Omental fat pad (tissue), 4 donors: ENCODE measurements at places on chromosomes 11 and 22.
A peak's percentile ranks its signal among the peaks of the same experiment; 100 is the strongest.

DNA sequence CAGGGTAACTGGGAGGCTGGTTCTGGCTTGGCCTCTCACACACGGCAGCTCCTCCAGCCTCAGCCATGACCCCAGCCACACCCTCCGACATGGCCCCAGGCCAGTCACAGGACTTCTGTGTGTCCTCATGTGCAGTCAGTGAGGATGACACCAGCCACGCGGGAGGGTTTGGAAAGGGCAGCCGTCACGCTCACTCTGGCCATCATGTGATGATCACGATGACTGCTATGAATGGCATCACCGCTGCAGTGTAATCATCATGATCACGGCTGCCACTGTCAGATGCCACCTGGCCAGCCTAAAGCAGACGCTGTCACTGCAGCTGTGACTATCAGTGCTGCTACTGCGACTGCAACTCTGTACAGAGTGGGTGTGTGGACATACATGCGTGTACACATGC lies 640.9 kb downstream of the BRD1 start:
- no peak for DNase-seq

DNA sequence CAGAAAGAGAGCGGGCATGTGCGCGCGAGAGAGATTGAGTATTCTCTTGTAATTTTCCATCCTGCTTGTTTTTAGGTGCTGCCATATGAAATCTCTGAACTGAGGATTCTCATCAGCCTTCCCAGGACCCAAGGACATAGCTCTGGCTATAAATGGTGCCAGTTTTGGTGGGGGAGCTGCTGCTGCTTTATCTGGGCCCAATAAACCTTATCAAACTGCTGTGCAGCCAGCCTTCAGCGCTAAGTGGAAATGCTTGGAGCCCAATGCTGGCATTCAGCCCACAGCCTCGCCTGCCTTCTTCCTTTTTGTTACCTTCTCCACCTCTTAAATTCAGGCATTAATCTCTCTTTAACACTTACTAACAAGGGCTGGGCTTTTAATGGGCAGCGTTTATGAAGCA lies 2.4 kb upstream of the ZBTB16 start:
- no peak for DNase-seq

DNA sequence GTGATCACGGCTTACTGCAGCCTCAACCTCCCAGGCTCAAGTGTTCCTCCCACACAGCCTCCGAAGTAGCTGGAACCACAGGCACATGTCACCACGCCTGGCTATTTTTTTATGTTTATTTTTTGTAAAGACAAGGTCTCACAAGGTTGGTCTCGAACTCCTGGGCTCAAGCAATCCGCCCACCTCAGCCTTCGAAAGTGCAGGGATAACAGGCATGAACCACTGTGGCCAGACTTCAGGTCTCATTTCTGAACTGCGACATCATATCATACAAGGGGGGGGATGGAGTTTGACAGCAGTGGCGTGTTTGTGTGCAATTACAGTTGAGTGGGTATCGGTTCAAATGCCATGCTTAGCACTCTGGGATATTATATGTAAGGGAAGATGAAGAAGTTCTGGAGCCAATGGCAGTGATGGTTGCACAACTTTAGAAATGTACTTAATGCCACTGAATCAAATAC lies 6.9 kb downstream of the NAALADL1 start:
- no peak for DNase-seq

- DNase-seq, result no peak
These were observed 36.6 kb upstream of the SYT7 start for GRCh38 chr11:61617515-61617914.

- DNase-seq, result no peak
These were observed 8.2 kb upstream of the USP2 start for GRCh38 chr11:119389611-119390254.

- DNase-seq, result no peak
These were observed 281.9 kb downstream of the CADM1 start for GRCh38 chr11:115222218-115222862.

GRCh38 chr11:125084057-125084416 lies 20.9 kb downstream of the SLC37A2 start:
- no peak for DNase-seq

DNA sequence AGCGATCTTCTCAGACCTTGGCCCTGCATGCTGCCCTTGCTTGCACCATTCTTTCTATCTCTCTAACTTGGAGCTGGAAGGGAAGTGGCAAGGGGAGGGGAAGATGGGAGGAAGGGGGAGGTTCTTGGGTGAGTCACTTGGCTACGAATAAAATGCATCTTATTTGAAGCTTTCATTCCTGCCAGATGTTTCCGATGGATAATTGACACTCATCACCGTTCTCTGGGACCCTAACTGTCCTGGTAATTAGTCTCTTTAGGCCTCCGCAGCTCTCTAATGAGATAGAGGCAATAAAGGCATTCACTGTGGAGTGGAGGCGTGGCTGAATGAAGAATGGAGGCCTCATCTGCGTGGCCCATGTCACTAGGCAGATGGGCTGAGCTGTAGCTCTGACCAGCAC lies 960.1 kb downstream of the NTM start:
- no peak for DNase-seq

GRCh38 chr11:21634956-21635355 lies 557.9 kb upstream of the ANO5 start:
- no peak for DNase-seq

- no peak for DNase-seq
These were observed 25.8 kb downstream of the PPME1 start for GRCh38 chr11:74196781-74197486.

- DNase-seq, result no peak
These were observed 57.5 kb upstream of the CD82 start for GRCh38 chr11:44507896-44508445.

GRCh38 chr11:103997082-103997481 lies 39.4 kb upstream of the DDI1 start:
- DNase-seq, result no peak

- DNase-seq, result no peak
These were observed 124.9 kb downstream of the C11orf58 start for GRCh38 chr11:16863389-16863788.

DNA sequence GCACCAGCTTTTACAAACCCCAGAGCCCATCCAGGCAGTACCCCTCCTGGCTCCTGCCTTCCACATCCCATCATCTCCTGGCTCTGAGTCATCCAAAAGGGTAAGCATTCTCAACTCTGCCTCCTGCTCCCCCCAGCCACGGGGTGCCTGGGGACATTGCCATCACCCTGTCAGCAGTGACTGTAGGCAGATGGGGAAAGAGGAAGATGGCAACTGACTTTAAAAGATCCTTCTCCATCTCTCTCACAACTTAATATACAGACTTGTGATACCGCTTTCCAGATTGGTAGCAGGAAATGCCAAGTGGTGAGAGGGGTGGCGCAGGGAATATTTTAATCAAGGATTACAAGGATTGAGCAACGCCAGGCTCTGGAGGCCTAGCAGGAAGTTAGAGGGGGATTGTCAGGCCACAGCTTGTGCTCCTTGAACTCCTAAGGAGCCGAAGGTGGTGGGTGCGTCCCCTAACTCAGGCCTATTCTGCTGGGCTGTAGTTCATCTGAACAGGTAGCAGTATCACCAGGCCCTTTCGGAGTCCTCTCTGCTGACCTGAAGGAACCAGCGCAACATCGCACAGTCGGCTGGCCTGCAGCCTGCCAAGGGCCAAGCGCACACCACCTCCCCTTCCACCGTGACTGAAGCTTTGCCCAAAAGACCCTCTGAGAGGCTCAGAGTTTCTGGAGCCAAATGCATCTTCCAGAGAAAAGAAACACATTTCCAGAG lies 83.3 kb downstream of the ZC3H12C start:
- DNase-seq, result no peak

DNA sequence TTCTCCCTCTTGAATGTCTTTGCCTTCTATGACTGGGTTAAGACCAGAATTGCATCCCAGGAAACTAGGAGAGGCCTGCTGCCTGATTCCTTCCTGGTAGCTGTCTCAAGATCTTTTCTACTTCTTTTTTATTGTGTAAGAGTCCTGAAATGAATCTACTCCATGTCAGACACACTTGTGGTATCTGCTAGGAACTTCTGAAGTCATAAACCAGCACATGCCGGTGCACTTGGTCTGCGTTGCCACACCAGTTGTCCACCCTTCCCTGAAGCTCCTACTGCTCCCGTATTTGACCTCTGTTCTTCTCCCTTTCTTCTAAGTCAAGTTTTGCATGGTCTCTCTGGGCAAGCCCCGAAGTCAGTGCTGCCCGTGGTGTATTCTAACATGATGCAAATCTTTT lies 644.2 kb downstream of the ETS1 start:
- no peak for DNase-seq

DNA sequence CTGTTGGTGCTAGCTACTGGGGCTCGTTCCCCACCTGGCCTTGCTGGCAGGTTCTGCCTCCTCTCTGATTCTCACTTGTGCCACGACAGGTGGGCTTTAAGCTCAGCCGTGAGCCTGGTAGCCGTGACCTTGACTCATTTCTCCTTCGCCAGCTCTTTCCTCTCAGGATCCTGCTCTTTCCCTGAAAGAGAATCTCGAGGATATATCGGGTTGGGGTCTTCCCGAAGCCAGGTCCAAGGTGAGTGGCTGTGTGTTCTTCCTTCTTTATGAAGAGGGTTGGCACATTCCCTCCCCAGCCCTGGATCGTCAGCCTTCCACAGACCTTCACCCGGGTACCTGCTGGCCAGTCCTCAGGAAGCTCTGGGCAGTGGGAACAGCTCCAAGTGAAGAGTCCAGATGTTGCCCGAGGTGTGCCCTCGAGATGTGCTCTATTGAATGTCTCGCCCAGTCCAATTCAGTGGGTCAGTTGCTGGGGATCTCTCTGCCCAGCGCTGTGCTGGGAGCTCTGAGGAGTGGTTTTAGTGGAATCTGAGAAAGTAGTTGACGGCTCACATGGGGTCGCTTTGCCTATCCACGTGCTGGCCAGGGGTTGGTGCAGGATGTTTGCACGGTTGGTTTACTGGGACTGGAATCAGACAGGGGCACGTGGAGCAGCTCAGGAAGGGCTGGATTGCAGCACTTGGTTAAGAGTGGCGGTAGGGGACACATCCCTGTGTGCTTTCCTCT lies 1.4 kb downstream of the ZNF74 start:
- DNase-seq, result no peak

- DNase-seq, result peak; percentile 25
These were observed 99.4 kb downstream of the SHANK2 start for GRCh38 chr11:71153005-71153390.

DNA sequence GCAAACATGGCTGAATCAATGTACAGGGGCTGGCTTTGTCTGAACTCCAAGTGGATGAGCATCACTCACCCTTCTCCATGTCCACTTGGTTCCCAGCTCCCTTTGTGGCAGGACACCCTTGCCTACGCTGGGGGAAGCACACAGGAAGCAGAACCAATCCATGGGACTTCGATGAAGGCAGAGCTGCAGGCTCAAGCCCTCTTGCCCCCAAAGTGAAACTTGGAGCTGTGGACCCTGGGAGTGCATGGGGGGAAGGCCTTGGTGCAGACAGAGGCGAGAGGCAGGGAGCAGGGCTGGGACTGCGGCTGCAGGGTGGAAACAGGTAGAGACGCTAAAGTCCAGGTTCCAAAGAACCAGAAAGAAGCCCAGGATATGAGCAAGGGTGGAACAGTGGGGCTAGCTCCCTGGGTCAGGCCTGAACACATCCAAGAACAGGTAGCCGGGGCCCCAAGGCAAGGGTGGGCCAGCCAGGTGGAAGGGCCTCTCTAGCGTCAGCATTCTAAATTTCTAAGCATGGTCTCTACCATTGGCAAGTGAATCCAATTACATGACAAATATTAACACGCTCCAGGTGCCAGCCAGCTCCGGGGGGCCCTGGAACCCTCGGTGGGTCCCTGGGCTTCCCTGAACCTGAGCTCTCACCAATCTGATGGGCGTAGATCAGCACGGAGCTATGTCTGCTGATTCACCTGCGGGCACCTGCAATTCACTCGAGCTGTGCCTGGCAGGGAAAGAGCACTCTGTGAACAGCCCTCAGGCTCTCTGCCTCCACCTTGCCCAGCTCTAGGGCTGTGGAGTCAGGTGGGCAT lies 532.8 kb downstream of the BRD1 start:
- DNase-seq, result no peak

DNA sequence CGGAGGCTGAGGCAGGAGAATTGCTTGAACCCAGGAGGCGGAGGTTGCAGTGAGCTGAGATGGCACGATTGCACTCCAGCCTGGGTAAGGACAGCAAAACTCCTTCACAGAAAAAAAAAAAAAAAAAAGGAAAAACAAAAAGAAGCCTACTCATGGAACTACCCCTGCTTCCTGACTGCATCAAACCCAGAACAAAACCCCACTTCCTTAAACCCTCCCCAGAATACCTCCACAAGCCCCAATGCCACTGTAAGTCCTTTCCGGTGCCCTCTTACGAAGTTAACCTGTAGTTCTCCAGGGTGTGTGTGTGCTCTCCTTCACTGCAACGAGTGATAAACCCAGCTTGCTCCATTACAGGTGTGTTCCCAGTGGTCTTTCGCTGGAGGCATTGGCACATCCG lies 8.6 kb upstream of the TOLLIP start:
- no peak for DNase-seq

- no peak for DNase-seq
These were observed 94.1 kb downstream of the DBX1 start for GRCh38 chr11:20066013-20066782.

DNA sequence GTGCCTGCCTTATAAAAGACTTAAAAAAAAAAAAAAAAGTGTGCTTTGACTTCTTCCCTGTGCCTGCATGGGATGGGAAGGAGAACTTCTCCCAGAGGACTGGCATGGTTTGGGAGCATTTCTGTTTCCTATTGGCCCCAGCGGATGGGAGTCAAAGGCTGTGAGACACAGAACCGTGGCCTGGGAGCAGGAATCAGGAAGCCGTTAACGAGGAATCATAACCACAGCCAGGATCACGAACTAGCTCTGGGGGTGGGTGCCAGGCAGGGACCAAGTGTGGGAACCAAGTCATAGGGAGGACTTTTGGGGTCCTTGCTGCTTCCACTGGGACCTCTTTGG lies 526 bp downstream of the C1QTNF6 start:
- no peak for DNase-seq

DNA sequence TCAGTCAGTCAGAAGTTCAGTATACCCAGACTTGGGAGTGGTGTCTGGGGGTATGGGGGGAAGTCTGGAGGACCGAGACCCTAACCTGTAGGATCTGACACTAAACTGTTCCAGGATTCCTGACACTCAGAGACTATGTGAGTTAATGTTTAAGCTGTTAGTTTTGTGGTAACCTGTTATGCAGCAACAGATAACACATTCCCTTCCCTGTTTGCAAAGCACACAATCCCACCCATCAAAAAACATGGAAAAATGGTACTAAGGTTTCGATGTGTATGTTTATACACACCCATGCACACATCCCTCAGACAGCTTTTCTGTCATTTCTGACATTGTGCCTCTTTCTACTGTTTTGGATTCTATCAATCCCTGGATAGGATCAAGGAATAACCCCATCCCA lies 27.6 kb downstream of the ZNF280B start:
- DNase-seq, result no peak

- DNase-seq, result no peak
These were observed 154.7 kb upstream of the GUCY1A2 start for GRCh38 chr11:107172996-107173395.

GRCh38 chr22:42820045-42820763 lies 36.9 kb downstream of the ARFGAP3 start:
- no peak for DNase-seq

GRCh38 chr11:119432484-119433357 lies 9.7 kb upstream of the THY1 start:
- DNase-seq, result no peak

- no peak for DNase-seq
These were observed 16.3 kb upstream of the CYP2R1 start for GRCh38 chr11:14908214-14908880.

- no peak for DNase-seq
These were observed 335.3 kb downstream of the CTTN start for GRCh38 chr11:70733327-70734325.

- no peak for DNase-seq
These were observed 373.9 kb upstream of the FAT3 start for GRCh38 chr11:91850533-91851275.
